CD8-positive, alpha-beta T cell (primary cell): ENCODE measurements at places on chromosomes 16 and 17.

- no peak for DNase-seq
Observed at GRCh38 chr17:17125136-17126084, 80.7 kb downstream of the PLD6 start.

DNA sequence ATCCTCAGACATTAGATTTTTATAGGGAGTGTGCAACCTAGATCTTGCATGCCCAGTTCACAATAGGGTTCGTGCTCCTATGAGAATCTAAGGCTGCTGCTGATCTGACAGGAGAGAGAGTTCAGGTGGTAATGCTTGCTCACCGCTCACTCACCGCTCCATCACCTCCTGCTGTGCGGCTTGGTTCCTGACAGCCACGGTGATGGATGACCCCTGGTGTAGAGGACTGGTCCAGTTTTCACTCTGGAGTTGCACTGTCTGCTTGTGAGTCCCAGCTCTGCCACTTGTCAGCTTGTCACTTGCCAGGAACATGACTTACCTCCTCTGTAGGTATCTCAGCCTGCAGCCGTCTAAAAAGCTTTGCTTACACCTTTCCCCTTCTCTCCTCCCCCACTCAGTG lies 214.6 kb downstream of the SNX29 start:
- DNase-seq = no peak

- DNase-seq = peak; percentile 46
Observed at GRCh38 chr16:57815987-57816745, 13.9 kb upstream of the KIFC3 start.

DNA sequence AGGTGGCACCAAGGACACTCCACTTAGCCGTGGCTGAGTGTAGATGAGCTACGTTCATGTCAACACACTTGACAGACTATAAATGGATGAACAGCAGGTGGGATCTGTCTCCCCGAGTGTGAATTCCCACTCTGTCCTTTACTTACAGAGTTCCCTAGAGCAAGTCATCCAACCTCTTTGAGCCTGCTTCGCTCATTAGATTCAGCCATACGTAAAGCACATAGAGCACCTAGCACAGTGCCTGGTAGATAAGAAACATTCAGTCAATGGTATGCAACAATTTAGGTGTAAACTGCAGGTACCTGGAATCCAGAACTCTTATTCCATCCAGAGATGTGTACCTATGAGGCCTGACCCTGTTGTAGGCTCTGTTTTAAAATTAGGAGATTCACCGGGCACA lies 227.8 kb upstream of the C16orf82 start:
- DNase-seq = no peak

GRCh38 chr16:50529334-50529733 lies 18.9 kb upstream of the NKD1 start:
- no peak for DNase-seq

GRCh38 chr17:49576088-49576916 lies 631 bp downstream of the NXPH3 start:
- no peak for DNase-seq

- no peak for DNase-seq
Observed at GRCh38 chr16:79282806-79283205, 317.7 kb downstream of the MAF start.

GRCh38 chr17:12485361-12485906 lies 180.3 kb upstream of the MYOCD start:
- DNase-seq = no peak

DNA sequence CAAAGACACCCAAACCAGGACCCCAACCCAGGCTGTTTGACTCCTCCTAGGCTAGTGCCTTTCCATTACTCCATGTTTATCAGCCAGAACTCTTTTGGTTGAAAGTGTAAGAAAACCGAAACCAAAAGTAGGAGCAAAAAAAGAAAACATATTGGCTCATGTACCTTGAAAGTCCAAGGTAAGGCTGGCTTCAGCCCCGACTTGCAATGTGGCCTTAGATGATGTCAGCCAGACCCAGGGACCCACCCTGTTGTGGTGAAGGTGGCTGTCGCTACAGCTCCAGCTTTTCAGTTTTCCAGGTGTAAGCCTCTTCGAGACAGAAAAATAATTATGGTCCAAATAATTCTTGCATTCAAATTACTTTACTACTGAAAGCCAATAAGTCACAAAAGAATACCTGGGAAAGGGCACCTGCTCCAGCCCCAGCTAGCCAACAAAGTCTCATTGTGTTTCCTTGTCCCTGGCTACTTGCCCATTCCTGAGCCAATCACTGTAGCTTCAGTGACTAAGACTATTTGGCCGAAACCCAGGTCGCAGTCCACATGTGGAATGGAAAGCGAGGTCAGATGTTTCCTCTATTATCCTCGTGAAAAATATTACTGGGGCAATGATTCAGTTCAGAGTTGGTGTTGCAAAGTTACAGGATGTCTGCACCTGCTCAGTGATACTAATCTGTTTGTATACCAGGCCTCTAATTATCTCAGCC lies 20.7 kb downstream of the DNAH9 start:
- no peak for DNase-seq

GRCh38 chr16:25097276-25097975 lies 14.1 kb upstream of the LCMT1 start:
- DNase-seq = no peak

GRCh38 chr17:49691086-49691676 lies 13.3 kb upstream of the SPOP start:
- no peak for DNase-seq

GRCh38 chr17:82402865-82403264 lies 15.3 kb upstream of the HEXD start:
- no peak for DNase-seq
